ENCODE measurements at places on chromosomes 12 and 14.

DNA sequence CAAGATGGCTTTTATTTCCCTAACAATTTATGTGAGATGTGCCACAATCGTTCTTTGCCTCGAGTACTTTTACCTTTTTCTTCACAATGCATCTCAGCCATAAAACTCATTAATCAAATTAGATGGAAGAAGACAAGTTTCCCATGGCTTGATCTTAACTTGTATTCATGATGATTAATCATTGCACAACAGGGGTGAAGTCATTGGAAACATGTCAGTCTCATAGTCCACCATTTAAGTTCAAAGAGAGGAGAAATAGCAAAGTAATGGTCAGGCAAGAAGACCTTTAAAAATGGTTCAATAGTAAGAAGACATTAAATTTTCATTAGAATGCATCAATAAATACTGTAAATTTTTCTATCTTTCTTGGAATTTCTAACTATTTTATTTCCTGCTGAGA, 136.3 kb downstream of the FOXG1 start:
- no peak for DNase-seq

DNA sequence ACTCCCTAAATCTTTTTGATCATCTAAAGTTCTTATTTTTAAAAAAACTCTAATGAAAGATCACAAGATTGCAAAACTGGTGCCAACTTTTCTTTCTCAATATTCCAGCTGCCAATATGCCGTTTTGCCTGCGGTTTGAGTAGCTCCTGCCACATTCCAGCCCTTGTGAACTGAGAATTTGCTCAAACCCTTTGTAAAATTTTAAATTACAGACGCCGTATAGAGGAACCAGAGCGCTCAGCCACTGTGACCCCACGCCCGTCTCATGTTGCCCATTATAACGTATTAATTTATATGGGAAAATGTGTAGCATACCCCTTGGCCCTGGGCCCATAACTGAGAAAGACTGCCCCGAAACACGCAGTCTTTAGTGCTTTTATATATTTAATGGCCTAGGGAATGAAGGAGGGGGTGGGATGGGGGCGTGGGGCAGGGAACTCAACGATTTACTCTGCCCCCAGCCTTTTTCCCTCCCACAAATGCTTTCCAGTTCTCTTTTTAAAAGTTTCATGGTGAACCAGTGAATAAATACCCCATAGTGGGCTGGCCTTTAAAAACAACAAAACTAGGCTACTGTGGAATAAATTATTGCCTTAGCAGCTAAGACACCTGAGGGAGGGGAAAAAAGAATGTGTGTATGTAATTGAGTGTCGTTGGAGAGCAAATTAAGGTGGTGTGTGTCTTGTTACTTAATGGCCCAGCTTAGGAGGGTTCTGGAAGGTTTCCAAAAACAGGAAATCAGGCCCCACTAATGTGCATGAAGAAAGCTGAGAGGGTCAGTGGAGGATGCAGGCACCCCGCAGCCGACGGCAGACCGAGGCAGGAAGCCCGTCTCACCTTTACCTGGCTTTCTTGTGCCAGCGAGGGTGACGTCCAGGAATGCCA, 45.7 kb upstream of the RFLNA start:
- DNase-seq: no peak

DNA sequence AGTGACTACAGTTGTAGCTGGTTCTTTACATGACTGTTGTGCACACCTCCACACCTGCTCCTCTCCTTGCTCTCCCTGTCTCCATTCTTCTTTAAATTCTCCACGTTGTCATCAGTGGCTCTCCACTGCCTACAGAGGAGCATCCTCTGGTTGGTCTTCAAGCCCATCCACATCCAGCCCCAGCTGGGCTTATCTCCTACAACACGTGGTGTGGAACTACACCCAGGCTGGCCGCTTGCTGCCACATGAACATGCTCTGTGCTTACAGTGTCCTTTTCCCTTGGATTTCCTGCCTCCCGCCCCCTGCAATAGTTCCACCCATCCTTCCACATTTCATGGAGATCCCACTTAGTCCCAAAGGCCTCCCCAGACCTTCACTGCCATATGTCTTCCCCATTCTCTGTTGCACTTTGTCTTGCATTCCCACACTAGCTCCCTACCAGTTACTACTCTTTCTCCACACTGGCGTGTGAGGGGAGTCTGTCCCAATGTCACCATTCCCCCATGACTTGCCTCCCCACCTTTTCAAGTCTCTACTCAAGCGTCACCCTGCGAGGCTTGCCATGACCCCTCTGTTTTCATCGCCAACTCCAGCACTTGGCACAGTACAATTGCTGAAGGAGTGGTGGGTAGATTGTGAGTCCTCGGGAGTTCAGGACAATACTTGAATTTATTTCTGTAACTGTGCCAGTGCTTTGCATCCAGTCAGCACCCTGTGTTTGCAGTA, 9.8 kb upstream of the MCRS1 start:
- no peak for DNase-seq

GRCh38 chr12:64781280-64782190, 22.3 kb upstream of the GNS start:
- no peak for DNase-seq

GRCh38 chr14:101954501-101954900, 9.9 kb upstream of the DYNC1H1 start:
- DNase-seq: no peak

DNA sequence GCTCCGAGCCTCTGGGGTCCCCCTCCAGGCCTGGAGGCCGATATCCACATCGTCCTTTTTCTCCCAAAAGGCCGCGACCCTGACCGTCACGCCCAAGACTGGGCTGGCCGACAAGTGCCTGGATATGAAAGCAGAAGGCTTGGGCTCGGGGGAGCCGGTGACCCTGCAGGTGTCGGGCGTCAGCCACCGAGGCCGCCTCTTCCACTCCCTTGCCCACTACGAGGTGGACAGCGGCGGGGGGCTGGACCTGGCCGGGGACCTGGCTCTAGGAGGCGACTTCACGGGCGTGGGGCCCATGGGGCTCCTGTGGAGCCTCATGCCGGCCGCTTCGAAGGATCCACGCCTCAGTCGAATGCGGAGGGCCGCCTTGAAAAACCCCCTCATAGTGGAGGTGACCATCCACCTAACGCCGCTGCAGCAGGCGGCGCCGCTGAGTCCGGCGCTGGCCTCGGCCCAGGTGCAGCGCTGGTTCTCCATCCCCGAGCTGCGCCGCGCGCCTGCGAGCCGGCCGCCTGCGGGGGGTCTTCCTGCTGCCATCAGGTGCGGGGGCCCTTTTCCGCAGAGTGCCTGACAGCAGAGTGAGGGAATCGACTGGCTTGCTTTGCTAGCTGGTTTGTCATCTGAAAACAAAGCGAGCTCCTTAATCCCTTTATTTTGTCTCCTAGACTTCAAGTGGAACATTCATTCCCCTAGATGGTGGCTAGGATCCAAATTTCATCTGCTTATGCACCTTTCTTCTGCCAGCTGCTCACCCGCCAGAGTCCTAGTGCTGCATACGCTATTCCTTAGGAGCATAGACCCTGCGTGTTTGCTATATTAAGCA, 10.6 kb upstream of the DNAL1 start:
- DNase-seq: no peak

GRCh38 chr14:96863327-96863985, 66.3 kb downstream of the VRK1 start:
- no peak for DNase-seq

DNA sequence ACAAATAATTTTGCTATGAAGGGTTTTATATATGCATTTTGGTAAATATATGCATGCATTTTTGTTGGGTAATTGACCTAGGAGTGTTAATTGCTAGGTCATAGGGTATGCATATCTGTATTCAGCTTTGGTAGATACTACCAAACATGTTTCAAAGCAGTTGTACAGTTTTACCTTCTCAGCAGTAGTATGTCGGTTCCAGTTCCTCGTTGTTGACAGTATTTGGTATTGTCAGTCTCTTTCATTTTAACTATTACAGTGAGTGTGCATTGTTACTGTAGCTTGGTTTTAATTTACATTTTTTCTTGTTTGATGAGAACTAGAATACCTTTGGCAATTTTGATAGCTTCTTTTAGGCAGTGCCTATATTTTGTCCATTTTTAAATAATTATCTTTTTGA, 98.9 kb downstream of the ARID2 start:
- DNase-seq: no peak

Data from fibroblast of skin of right biceps (primary cell).